ENCODE measurements at places on chromosomes 16 and 17. TPM values are rescaled to one million over a fixed set of nuclear protein-coding genes. Genes with fewer than 3 reads are reported as not detected.
A peak's percentile ranks its signal among the peaks of the same experiment; 100 is the strongest.

The PRSS36 gene
- total RNA-seq: 0.47 TPM

The CCDC40 gene
- 4.5 TPM for total RNA-seq

The ABCC11 gene
- total RNA-seq: not detected

The TBC1D3C gene
- not detected for total RNA-seq

The CDRT15 gene
- total RNA-seq: not detected

The TBC1D3E gene
- total RNA-seq: not detected

The ETV4 gene
- total RNA-seq: not detected

The WIPI1 gene
- total RNA-seq: 10.2 TPM

DNA sequence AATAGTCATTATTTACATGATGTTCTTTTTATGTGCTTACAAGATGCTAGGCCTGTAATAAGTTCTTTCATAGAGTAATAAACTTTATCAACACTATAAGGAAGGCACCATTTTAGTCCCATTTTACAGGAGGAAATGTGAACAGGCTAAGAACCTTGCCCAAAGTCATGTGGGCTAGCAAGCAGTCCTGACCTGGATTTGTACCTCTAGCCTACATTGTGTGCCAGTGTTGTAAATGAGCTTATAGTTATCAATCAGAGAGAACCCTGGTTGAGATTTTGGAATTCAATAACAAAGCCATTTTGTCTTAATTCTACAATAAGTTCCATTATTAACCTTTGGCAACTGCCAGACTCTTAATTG lies 6.7 kb upstream of the TBKBP1 start:
- no peak overlapping the region for H3K4me3 ChIP-seq
- H3K27ac ChIP-seq: no peak overlapping the region
- no peak for DNase-seq
- H3K27me3 ChIP-seq: no peaks in the 10 kb centered on the region
- H3K4me1 ChIP-seq: peaks cover 10% of the 10 kb centered on the region

GRCh38 chr16:72373201-72373600 lies 201.2 kb upstream of the PMFBP1 start:
- H3K27ac ChIP-seq: no peak overlapping the region
- H3K36me3 ChIP-seq: no peaks in the 10 kb centered on the region
- H3K27me3 ChIP-seq: no peaks in the 10 kb centered on the region
- DNase-seq: no peak

DNA sequence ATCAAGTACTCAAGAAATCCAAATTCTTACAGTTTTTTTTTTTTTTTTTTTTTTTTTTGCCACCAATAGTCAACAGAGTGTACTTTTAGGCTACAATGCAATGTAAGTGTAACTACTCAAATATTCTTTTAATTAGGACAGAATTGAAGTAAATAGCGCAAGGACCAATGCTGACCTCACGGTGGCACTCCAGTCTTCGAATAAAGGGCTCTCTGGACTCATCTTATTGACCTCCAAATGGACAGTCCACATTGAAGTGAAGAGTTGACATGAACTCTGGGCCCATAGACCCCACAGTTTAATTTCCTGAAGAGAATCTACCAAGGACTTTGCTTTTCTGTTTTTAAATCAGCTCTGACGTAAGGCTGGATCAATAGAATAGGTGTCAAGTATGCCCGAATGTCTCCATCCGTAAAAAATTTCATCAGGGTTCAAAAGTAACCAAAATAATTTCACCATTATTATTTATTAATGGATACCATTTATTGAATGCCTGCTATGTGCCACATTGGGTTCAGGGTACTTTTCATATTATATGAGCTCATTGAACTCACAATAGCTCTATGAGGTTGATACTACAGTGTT lies 7.3 kb upstream of the DDX52 start:
- H3K27ac ChIP-seq: no peak overlapping the region
- H3K27me3 ChIP-seq: peaks cover 72% of the 10 kb centered on the region
- no peak overlapping the region for H3K4me3 ChIP-seq

DNA sequence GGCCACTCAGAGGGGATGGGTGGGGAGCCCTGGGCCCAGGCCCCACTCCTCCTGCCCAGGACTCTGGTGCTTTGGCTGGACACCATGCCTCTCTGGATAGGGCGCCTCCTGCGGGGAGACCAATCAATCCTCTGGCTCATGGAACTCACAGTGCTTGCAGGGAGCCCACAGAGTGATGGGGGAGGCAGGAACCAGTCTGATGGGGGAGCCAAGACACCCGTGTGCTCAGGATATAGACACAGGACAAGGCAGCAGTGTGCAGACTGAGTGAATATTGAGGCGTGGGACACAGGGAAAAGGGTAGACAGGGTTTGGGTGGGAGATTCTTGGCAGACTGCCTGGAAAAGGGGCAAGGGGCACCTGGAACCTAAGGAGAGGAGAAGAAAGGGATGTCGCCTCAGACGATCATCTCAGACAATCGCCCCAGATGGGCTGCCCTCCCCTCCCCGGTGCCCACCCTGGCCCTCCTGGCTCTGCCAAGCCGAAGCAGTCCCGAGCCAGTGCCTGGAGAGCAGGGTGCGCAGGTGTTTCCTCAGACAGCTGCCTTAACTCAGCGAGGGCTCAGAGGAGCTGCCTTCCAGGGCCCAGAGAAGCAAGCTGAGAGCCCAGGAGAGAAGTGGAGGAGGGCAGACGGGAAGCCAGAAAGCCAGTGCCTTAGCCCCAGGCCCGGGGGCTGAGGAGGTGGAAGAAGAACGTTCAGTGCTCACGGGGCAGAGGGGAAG lies 37.4 kb upstream of the DLX4 start:
- no peak for DNase-seq
- H3K4me1 ChIP-seq: no peaks in the 10 kb centered on the region
- no peaks in the 10 kb centered on the region for H3K36me3 ChIP-seq
- no peak overlapping the region for H3K4me3 ChIP-seq
- H3K27ac ChIP-seq: no peak overlapping the region
- peaks cover 81% of the 10 kb centered on the region for H3K27me3 ChIP-seq

GRCh38 chr16:89378947-89379771 lies 111.2 kb downstream of the ANKRD11 start:
- H3K4me3 ChIP-seq: no peak overlapping the region
- peaks cover 58% of the 10 kb centered on the region for H3K4me1 ChIP-seq
- no peak for DNase-seq

- no peak overlapping the region for H3K27ac ChIP-seq
- peaks cover 3% of the 10 kb centered on the region for H3K4me1 ChIP-seq
- no peaks in the 10 kb centered on the region for H3K27me3 ChIP-seq
These were observed 4.4 kb downstream of the SHBG start for GRCh38 chr17:7634384-7634783.

DNA sequence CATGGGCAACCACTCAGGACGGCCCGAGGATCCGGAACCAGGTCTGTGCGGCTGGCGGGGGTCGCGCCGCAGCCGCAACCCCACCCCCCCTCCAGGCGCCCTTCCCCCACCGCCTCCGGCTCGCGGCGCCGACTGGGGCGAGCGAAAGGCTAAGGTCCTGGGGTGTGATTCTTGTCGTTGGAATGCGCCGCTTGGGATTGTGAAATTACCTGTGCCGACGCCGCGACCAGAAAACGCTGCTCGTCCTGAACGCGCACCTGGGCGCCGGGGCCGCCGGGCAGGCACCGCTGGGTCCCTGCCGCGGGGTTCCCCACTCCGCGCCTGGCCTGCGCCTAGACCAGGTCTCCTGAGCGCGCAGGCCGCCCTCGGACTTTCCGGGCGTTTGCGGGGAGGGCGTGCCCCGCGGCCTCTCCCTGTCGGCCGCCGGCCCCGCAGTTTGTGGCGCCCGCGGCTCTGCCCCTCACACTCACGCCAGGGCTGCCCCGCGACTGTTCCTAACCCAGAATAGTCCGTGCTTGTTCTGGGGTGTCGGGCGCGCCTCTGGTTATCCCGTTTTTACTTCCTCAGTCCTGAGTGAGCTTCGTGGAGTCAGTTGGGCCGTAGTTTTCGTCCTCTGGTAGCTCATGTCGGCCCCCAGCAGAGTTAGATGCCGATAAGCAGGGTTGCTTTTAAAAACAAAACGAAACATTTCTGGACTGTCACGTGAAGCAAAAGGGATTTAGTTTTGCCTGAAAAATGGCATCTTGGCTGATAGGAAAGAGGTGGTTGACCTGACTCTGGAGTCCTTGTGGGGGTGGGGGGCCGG lies 147.2 kb downstream of the SPECC1 start:
- H3K4me1 ChIP-seq: peaks cover 4% of the 10 kb centered on the region
- H3K4me3 ChIP-seq: no peak overlapping the region
- peaks cover 6% of the 10 kb centered on the region for H3K27me3 ChIP-seq
- peak; percentile 20 for DNase-seq
- H3K27ac ChIP-seq: peak overlapping the region; percentile 61
- peaks cover 4% of the 10 kb centered on the region for H3K36me3 ChIP-seq

DNA sequence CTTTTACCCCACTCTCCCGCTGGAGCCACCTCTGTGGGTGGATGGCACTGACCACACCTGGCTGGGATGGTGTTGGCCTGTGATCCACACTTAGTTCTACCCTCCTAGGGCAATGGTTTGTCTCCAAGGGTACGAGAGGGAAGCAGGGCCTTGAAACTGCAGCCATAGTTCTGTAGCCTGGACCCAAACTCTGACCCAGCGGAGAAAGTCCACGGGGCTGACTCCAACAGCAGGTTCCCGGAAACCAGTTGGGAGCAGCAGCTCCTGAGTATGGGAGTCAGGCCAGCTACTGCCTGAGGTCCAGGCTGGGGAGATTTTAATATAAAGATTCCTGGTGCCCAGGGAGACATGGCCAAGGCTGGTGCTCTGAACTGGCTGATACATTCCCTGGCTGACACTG lies 23.6 kb upstream of the MTSS2 start:
- H3K27me3 ChIP-seq: no peaks in the 10 kb centered on the region
- no peak for DNase-seq
- peaks cover 3% of the 10 kb centered on the region for H3K4me1 ChIP-seq
- no peak overlapping the region for H3K27ac ChIP-seq

GRCh38 chr17:78044280-78044835 lies 84.2 kb downstream of the TMC6 start:
- no peaks in the 10 kb centered on the region for H3K27me3 ChIP-seq
- DNase-seq: no peak
- peaks cover 9% of the 10 kb centered on the region for H3K36me3 ChIP-seq
- peaks cover 32% of the 10 kb centered on the region for H3K4me1 ChIP-seq
- no peak overlapping the region for H3K27ac ChIP-seq
